ENCODE measurements at places on chromosomes 12 and 14. TPM values are rescaled to one million over a fixed set of nuclear protein-coding genes. Genes with fewer than 3 reads are reported as not detected.

AQP6 gene
- not detected for total RNA-seq

MGP gene
- 180 TPM for total RNA-seq

NTS gene
- total RNA-seq = 0.32 TPM

GPRC5D gene
- total RNA-seq = 0.27 TPM

All from colonic mucosa (tissue), 4 donors.